ENCODE measurements at places on chromosomes 5 and 9.

DNA sequence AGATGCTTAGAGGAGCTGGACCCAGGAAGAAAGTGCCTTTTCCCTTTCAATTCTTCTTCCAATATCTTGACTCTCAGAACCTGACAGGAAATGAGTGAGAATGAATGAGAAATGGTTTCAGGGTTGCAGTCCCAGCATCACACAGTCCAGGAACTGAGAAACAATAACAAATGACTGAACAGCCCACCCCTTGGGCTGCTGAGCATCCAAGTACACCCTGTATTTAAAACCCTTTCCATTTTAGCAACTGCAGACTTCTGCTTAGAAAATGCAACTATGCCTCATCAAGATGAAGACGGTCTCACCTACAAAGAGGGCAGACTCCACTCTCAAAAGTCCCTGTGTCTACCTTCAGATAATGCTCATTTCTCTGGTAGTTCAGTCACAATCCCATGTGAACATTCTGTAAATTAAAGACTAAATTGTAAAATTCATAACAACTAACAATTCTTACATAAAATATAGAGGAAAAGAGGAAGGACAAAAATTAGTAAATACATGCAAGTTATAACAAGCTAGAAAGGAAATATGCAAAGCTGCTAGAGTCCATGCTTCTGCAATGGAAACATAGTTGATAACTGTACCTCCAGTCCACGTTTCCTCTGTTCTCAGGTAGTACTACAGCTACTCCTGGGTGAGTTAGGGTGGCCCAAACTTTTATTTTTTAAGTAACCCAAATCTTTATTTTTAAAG is 316.5 kb downstream of the ICE1 start:
- no peak for DNase-seq

DNA sequence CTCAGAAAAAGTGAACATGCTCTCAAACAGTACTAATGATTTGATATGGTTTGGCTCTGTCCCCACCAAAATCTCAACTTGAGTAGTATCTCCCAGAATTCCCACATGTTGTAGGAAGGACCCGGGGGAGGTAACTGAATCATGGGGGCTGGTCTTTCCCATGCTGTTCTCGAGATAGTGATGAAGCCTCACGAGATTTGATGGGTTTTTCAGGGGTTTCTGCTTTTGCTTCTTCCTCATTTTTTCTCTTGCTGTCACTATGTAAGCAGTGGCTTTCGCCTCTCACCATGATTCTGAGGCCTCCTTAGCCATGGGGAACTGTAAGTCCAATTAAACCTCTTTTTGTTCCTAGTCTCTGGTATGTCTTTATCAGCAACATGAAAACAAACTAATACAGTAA is 401.3 kb downstream of the BNC2 start:
- DNase-seq, result no peak

DNA sequence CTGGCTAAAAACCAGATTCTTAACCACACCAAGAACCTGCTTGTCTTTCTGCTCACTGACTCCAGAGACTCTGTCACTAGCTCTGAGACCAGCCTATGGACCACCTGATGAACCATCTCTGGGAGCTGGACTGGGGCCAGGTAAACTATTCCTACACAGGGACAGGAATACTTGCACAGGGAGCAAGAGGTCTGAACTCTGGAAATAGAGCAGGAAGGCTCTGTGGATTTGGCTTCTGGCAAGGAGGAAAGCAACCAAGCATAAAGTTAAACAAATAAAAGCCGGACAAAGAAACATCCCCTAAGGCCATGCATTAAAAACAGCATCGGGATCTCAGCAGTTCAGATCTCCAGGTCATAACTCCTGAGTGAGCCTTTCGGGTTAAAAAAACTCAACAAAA is 5.6 kb upstream of the SPARC start:
- no peak for DNase-seq

DNA sequence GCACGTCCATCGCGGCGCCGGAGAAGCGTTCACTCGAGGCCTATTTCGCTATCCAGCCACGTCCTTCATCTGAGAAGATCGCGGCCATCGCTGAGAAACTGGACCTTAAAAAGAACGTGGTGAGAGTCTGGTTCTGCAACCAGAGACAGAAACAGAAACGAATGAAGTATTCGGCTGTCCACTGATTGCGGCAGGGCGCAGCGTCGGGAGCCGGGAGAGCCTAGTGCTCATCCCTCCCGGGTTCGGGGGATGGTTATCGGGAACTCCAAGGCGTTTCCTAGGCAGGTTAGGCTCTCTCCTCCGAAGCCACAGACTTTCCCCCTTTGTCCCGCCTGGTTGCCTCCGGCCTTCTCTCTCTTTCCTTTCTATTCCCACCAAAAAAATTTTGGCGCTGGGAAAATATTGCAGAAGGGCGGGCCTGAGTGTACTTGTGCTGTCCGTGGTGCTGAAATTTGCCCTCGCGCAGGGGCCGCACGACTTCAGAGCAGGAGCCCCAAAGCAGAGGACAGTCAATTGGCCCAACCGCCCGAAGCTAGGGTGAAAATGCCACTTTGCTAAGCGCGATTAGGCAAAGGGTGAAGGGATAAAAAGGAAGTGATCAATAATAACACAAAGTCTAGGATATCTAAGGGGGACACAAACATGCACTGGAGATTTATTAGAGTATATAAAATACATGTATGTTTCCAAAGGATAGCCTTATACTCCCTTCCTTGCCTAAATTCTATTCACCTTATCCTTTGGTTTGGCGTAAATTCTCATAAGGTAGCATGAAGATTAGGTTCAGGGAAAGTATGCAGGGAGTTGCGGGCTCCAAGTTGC is 1.8 kb downstream of the POU4F3 start:
- no peak for DNase-seq

GRCh38 chr5:108079753-108080152 is 302.1 kb downstream of the FBXL17 start:
- no peak for DNase-seq

DNA sequence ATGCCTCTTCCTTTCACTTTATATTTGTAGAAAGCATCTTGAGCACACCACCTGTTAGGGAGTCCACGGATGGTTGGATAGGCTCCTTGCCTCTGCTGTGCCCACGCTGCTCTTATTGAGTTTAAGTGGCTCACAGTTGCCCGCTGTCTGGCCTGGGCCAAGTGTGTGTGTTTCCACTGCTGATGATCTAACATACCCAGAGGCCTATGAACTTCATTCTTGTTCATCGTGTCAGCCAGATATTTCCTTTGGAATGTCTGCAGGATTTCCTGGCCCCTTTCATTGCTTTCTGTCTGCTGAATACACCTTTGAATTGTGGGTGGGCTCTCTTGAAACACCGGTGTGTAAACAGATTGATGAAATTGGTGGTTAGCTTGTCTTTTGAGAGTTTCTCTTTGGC is 46.6 kb downstream of the MVB12B start:
- DNase-seq, result no peak

DNA sequence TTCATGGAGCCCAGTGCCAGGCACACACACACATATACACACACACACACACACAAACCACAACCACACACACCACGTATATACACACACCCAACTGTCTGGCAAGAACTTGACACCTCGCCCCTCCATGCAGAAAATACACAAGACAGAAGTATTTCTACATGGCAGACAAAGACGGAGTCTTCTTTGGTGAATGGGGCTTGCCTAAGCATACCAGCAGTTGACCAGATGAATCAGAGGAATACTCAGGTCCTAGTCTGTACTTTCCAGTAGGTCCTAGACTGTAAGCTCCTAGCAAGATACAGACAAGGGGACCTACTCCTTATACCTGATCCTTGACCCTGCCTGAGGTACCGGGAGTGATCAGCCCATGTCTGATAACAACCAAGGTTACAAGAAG is 60.1 kb downstream of the SIL1 start:
- no peak for DNase-seq

DNA sequence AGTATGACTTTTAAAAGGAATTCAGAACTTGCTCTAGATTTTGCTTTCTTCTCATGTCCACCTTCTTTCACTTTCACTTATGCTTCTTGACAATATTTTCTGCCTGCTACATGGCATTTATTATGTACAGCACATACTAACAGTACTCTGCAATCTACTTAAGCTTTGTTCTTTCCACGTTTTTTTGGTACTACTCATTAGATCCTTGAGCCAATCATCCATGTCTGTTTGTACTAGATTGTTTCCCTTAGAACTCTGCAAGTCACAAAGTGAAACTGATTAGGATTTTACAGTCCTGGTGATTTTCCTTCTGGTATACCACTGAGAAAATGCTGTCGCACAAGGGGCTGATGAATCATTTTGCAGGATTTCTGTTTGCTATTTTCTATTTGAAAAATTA is 78.3 kb downstream of the PARP8 start:
- no peak for DNase-seq

Data from NCI-H1417 (cell line).